ENCODE measurements at places on chromosomes 1 and 21. TPM values are rescaled to one million over a fixed set of nuclear protein-coding genes. Genes with fewer than 3 reads are reported as not detected.

- DNase-seq = no peak
- peaks cover 12% of the 10 kb centered on the region for H3K36me3 ChIP-seq
- no peaks in the 10 kb centered on the region for H3K27me3 ChIP-seq
- H3K27ac ChIP-seq = no peak overlapping the region
- H3K4me3 ChIP-seq = no peak overlapping the region
- no peaks in the 10 kb centered on the region for H3K4me1 ChIP-seq
Observed at GRCh38 chr1:35449334-35450008, 107.7 kb downstream of the KIAA0319L start.

Gene RGS16
- 57.1 TPM for total RNA-seq

Gene FCRLA
- total RNA-seq = 294 TPM

Gene NBPF6
- not detected for total RNA-seq

GRCh38 chr1:191869790-191870312 lies 288.4 kb upstream of the RGS18 start:
- H3K27me3 ChIP-seq = no peaks in the 10 kb centered on the region
- H3K4me3 ChIP-seq = no peak overlapping the region
- H3K4me1 ChIP-seq = no peaks in the 10 kb centered on the region

DNA sequence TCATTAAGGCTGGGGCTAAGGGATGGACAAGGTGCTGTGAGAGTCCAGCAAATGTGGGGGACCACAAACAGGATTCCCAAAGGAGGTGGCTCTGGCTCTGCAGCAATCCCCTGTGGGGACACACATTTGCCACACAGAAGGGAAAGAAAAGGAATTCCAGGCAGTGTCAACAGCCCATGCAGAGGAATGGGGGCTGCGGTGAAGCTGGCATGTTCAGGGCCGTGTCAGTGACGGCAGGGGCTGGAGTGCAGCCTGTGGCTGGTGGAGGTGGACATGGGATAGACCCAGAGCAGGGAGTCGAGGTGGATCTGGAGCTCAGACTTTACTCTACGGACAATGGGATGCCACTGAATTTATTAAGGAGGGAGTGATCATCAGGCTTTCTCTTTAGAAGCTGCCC lies 183.2 kb downstream of the TRABD2B start:
- no peak overlapping the region for H3K27ac ChIP-seq
- no peak for DNase-seq
- no peak overlapping the region for H3K4me3 ChIP-seq
- H3K27me3 ChIP-seq = peaks cover 3% of the 10 kb centered on the region
- H3K36me3 ChIP-seq = no peaks in the 10 kb centered on the region
- H3K4me1 ChIP-seq = no peaks in the 10 kb centered on the region

GRCh38 chr21:29424728-29425127 lies 126.0 kb downstream of the BACH1 start:
- H3K27me3 ChIP-seq = no peaks in the 10 kb centered on the region
- no peak overlapping the region for H3K4me3 ChIP-seq
- H3K36me3 ChIP-seq = no peaks in the 10 kb centered on the region
- DNase-seq = no peak

Gene IGSF21
- not detected for total RNA-seq

Gene DEPDC1
- total RNA-seq = 16.8 TPM
